ENCODE measurements at places on chromosomes 7 and 10. TPM values are rescaled to one million over a fixed set of nuclear protein-coding genes. Genes with fewer than 3 reads are reported as not detected.

- no peak for DNase-seq
Measured at GRCh38 chr10:118944959-118945633, 84.4 kb upstream of the NANOS1 start.

- DNase-seq, result no peak
Measured at GRCh38 chr7:148445260-148446044, 145.1 kb upstream of the C7orf33 start.

DNA sequence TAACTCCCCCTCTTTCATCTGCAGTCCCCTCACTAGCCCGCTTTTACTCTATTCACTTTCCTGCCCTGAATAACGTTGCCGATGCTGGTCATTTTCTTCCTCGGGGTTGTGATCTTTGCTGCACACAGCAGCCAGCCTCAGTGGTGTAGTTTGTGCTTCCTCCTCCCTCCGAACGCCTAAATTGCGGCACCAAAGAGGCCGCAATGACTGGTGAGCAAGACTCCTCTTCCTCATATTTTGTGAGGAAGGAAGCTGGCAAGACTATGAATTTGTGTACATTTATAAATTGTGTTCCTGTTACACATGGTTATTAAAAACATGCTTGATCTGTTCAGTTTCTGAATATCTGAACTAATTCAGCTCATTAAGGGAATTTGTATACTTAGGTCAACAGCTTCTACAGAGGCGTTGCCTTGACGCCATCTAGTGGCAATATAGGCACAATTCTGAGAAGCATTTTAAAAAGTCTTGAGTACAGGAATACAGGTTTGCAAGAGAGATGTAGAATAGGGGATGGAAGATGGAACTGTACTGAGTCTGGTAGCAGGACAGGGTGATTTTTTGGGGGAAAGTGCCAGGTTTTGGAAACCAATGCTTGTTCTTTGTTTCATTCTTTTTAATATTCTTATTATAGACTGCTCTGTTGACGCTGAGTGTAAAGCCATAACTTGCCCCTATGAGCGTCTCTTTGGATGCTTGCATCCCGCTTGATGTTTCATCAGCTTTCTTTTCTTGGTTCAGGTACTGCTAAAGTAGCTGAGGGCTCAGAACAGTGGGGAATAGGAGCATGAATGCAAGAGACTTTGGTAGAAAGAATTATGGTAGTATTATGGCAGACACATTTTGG lies 4.1 kb upstream of the TAS2R5 start:
- DNase-seq, result peak; percentile 58

GRCh38 chr10:132054564-132054963 lies 11.2 kb upstream of the JAKMIP3 start:
- no peak for DNase-seq

DNA sequence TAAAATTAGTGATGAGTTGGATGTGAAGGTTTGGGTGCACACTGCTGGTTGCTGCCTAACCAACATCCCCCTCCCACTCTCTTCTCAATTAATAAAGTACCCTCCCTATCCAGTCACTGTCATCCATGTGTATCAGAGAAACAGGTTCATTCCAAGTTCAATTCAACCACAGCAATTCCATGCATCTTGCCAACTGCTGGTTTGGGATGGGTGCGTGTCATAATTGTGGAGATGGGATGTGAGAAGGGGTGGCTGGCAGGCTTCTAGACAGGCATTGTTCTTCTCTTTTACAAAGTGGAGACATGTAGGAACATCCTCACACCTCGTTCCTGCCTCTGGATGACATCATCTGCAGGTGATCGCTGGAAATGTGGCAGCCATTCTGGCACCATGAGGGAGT lies 7.5 kb upstream of the CNPY1 start:
- no peak for DNase-seq

- no peak for DNase-seq
Measured at GRCh38 chr10:110775020-110775375, 96.7 kb upstream of the PDCD4 start.

DNA sequence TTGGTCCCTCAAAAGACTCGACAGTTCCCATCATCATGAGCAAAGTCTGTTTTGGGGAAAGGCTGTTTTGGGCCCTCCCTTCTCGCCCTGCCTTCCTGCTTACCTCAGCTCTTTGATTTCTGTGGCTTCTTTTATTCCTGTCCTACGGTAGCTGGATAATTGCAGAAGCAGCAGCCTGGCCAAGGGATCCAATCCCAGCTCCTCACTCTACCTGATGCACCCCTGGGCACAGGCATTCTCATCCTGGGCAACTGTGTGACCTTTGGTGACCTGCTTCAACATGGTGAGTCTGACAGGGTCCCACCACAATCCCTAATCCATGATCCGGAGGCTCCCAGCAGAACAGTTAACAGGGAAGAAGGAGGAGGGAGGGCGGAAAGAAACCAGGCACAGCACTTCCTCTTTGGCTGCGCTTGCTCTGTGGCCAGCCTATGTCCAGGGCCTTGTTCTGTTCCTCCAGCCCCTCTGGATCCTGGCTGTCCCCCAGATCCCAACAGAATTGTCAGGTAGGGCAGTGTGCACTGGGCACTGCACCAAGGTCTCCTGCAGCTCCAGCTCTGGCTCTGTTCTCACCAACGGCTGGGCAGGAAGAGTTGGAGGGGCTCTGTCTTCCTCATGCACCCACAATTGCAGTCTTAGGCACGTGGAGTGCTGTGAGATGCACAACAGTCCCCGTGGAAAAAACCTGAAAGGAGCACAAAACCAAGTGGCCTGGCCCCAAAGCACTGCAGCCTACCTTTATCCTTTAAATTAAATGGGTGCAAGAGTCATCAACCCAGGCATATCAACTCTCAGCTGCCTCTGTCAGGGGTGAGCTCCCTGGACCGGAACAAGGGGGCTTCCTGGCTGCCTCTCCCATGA lies 144.4 kb downstream of the PTPN20 start:
- DNase-seq, result no peak

DNA sequence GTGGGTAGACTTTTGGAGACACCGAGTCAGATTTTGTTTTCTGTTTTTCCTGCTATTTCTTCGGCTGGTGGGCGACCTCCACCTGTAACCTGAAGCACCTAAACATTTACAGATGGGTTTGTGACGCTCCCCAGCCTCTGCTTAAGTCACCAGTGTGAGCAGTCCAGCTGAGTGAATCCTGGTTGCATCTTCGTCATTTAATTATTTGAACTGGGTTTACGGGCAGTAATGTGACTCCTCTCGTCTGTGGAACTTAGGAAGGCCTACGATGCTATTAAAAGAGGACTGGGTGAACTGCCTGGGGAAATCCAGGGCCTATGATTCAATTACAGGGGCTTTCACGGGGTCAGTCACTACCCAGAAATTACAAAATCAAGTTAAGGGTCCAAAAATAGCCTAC lies 52.5 kb downstream of the WNT2 start:
- peak; percentile 29 for DNase-seq

GRCh38 chr10:68869623-68870022 lies 31.5 kb upstream of the DDX50 start:
- DNase-seq, result no peak

Gene ANXA8L1
- not detected for total RNA-seq

Gene GPC2
- 9.6 TPM for total RNA-seq

Gene SCIN
- 0.40 TPM for total RNA-seq

Gene PRKRIP1
- total RNA-seq, result 26.1 TPM

Gene NRF1
- total RNA-seq, result 12.7 TPM

Gene CUL1
- 88.2 TPM for total RNA-seq

Gene MUC12
- 2.8 TPM for total RNA-seq

Gene SLC16A12
- total RNA-seq, result 0.45 TPM

Gene C10orf62
- 0.11 TPM for total RNA-seq

Measured in LHCN-M2 (cell line).